ENCODE measurements at places on chromosomes 11 and 22.

DNA sequence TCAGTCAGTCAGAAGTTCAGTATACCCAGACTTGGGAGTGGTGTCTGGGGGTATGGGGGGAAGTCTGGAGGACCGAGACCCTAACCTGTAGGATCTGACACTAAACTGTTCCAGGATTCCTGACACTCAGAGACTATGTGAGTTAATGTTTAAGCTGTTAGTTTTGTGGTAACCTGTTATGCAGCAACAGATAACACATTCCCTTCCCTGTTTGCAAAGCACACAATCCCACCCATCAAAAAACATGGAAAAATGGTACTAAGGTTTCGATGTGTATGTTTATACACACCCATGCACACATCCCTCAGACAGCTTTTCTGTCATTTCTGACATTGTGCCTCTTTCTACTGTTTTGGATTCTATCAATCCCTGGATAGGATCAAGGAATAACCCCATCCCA, 27.6 kb downstream of the ZNF280B start:
- DNase-seq: no peak

DNA sequence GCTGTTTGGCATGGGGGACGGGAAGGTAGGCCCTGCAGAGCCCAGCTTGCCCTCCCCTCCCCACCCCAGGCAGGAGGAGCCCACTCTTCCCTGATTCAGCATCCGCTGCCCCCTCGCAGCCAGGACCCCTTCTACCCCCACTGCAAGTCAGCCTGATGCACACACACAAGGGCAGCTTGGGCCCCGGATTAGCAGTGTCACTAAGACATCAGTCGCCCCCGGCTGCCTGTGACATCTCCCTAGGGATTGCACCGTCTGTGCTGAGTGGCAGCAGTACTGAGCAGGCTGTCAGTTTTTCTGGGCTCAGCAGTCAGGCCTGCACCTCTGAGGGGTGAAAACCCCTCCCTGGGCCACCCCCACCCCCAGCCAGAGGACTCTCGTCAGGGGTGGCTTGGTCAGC, 30.4 kb upstream of the SYT7 start:
- no peak for DNase-seq

GRCh38 chr11:130892861-130893260, 23.4 kb downstream of the SNX19 start:
- no peak for DNase-seq

DNA sequence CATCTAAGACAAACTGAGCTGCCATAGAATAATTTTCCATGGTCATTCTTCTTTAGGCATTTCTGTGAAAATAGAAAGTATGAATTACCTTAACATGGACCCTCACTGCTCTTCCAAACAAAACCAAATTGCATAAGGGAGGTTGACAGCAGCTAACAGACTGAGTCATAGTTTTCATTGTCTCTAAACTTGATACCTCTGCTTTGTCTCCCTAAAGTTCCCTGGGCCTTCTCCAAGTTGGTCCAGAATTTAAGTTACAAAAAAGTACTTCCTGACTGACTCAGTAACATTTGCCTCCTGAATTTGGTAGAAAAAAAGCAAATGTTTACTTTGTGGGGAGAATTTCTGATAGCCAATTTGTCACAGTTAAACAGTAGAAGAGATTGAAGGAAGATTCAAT, 3.0 kb downstream of the OR8D1 start:
- peak; percentile 4 for DNase-seq

GRCh38 chr11:11279956-11280689, 72.9 kb downstream of the CSNK2A3 start:
- peak; percentile 24 for DNase-seq

GRCh38 chr11:8809241-8809938, 101.6 kb upstream of the AKIP1 start:
- no peak for DNase-seq

DNA sequence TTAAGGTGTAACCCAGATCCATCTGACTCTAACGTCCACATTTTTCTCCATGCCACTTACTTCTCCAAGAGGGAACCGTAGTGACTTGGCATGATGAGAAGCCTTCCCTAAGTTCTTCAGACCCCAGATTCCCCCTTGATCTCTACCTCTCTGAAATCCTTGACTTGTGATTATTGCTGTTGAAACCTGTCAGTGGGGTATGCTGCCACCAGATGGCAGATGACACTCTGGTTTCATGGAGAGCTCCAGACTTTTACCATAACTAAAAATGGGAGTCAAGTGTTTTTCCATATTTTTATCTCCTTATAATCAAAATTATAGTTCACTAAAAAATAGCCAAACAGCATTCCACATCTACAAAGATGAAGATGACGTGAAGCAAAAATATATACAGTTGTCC, 504.2 kb downstream of the SOX6 start:
- DNase-seq: no peak

- peak; percentile 90 for DNase-seq
These were observed 23.2 kb upstream of the ST3GAL4 start for GRCh38 chr11:126332221-126332711.

GRCh38 chr11:102283116-102283485, 34.2 kb upstream of the BIRC3 start:
- DNase-seq: peak; percentile 57

DNA sequence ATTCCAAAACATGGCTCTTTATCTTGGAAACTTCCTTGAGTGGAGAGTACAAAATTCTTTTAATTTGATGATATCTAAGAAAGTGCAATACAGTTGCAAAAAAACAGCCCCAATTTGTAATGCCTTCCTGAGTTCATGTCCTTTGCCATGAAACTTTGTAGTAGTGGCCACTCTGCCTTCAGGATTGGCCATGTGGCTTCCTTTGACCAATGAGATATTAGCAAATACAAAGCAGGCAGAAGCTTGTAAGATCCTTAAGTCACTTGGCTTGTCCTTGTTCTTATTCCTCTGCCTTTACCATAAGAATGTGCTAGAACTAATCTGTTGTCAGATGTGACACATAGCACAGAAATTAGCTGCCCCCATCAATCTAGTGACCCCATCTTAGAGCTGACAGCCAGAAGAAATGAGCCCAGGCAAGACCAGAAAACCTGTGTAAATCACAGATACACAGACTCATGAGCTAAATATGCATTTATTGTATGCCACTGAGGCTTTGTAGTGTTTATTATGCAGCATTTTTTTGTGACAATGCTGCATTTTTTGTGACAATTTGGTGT, 29.8 kb upstream of the BLID start:
- DNase-seq: peak; percentile 82

GRCh38 chr11:22680628-22681027, 14.2 kb downstream of the GAS2 start:
- no peak for DNase-seq

- no peak for DNase-seq
These were observed 5.5 kb downstream of the ZC3H12C start for GRCh38 chr11:110098645-110099044.

DNA sequence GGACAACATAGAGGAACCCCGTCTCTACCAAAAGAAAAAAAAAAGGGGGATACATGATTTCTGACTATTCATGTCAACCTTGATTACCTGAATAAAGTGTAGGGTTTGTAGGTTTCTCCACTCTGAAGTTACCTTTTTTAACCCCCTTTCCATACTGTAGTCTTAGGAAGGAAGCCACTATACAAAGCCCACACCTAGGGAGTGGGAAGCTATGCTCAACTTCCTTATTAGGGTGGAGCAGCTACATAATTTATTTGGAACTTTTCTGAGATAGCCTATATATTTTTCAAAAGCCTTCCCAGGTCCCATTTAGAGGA, 582 bp upstream of the ATP6V1E1 start:
- no peak for DNase-seq

DNA sequence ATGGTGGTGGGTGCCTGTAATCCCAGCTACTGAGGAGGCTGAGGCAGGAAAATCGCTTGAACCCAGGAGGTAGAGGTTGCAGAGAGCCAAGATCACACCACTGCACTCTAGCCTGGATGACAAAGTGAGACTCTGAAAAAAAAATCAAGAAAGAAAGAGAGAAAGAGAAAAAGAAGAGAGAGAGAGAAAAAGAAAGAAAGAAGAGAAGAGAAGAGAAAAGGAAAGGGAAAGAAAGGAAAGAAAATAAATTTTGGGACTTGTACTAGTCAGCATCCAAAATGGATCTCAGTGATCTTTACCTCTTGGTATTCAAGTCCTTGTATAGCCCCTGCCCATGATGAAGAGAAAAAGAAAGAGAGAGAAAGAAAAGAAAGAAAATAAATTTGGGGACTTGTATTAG, 22.2 kb upstream of the PICALM start:
- no peak for DNase-seq

DNA sequence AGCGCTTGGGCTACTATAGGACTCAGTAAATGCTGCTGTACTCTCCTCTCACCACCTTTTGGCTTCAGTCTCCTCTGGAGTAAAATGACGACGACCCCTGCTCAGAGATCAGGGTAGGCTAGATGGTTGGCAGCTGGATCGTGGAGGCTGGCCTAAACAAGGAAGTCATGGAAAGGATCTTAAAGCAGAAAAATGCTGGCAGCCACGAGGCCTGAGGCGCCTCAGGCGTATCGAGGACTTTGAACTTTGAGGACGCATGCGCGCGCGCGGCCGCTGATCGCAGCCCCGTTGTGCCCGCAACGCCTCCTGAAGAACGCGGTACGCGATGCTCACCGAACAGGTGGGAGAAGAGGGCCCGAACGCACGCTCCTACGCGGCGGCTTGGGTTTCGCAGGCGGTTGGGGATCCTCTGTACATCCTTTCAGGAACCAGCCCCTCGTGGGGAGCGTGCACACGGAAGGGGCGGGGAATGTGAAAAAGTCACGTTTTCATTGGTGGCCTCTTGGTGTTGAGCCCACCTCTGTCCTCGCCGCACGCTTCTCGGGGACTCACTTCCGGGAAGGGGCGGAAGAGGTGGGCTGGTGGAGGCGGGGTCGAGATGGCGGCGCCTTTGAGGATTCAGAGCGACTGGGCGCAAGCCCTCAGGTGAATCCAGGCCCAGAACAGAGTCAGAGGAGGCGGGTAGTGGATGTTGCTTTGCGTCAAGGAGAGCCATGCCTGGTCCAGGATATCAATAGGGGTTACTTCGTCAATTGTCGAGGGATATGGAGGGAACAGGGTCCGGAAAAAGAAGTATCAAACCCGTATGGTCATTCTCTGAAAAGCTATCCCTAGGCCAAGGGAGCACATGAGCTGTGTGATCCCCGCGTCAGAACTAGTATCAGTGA, at the start of the genes COA4 and PAAF1:
Gene COA4, minus strand, starts transcription at position 423 of the 887 bp plus-strand sequence. CDS start 3,468 bp downstream, outside the sequence.
Gene PAAF1, plus strand, starts transcription at position 576 of the 887 bp plus-strand sequence. Its CDS starts 23 bp downstream, at position 599.
- DNase-seq: peak; percentile 96

- DNase-seq: no peak
These were observed 115.9 kb downstream of the NAV2 start for GRCh38 chr11:19828382-19829108.

DNA sequence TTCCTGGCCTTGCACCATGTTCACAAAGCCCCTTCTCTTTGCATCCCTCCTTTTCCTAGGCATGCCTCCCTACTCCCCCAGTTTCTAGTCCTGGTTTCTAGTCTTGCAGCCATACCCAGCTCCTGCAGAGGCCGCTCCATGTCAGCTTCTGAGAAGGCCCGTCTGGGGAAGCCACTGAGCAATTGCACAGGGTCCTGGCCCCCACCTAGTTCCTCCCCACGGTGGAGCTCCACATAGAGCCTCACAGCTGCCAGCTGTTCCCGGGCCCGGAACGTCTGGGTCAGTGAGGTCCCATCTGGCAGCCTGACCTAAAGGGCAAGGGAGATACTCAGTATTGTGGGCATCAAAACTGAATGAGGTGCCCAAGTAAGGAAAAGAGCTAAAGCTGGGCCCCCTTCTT, 2.2 kb downstream of the UBXN1 start:
- no peak for DNase-seq

DNA sequence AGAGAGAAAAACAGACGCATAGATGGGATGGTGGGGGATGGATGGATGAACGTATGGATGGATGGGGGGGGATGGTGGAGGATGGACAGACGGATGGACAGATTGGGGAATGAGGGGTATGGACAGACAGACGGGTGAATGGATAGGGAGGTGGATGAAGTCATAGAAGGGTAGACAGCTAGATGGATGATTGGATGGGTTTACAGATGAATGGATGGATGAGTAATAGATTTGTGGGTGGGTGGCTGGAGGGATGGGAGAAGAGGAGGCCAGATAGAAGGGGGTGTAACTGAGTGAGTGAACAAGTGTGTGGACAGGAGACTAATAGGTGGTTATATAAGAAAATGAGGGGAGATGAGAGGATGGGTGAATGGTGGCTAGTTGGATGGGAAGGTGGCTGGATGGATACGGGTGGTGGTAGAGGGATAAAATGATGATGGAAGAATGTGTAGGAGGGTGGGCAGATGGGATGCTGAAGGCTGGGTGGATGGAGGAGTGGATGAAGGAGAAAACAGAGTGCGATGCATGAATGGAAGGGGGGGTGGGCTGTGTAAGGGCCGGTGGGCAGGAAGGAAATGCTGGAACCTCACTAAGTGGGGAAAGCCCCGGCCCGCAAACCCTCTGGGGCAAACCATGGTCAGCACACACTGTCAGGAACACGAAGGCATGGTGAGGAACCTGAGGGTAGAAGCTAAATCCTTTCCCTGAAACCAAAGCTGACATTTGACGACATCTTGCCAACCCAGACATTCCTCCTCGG, 21.6 kb downstream of the ARVCF start:
- no peak for DNase-seq

- DNase-seq: peak; percentile 62
These were observed 844 bp downstream of the PCF11 start for GRCh38 chr11:83157594-83158356.

- peak; percentile 15 for DNase-seq
These were observed 835.1 kb downstream of the NTM start for GRCh38 chr11:132205496-132205895.

DNA sequence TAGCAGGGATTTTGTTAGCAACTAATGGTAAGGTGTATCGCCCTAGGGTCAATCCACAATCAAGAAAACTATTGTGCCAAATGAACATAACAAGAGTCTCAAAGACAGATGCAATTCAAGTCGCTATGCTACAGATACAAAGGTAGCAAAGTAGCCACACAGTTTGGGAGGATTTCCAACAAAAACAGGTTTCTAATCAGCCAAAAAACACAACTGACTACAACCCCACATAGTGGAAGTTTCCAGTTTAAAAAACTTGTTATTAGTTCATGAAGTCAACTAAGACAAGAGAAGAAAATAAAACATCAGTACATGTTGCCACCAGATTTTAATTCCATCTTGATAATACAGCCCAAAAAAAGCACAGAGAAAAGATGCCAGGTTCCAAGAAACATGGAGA, 38.0 kb downstream of the MYH9 start:
- DNase-seq: peak; percentile 40

GRCh38 chr11:119335655-119336543, 1.6 kb downstream of the RNF26 start:
- DNase-seq: no peak

DNA sequence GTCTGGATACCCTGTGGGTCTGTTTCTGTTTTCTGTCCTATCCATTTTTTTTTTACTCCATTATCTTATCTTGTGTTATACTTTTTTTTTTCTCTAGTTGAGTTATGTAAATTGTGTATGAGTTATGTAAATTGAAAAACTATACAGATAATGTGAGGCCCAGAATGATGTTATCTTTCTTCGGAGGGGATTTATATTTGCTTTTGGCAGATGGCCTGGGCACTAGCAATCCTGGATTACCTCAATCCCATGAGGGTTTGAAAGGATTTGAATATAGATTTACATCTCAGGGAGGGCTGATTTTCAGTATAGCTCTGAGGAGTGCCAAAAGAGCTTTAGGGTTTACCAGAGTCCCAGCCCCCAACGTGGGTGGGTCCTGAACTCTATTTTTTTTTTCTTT, 71.0 kb downstream of the CSTPP1 start:
- DNase-seq: no peak
